Activated CD8-positive, alpha-beta memory T cell treated with anti-CD3 and anti-CD28 coated beads for 24 hours (primary cell): ENCODE measurements at places on chromosomes 4 and X.
A peak's percentile ranks its signal among the peaks of the same experiment; 100 is the strongest.

DNA sequence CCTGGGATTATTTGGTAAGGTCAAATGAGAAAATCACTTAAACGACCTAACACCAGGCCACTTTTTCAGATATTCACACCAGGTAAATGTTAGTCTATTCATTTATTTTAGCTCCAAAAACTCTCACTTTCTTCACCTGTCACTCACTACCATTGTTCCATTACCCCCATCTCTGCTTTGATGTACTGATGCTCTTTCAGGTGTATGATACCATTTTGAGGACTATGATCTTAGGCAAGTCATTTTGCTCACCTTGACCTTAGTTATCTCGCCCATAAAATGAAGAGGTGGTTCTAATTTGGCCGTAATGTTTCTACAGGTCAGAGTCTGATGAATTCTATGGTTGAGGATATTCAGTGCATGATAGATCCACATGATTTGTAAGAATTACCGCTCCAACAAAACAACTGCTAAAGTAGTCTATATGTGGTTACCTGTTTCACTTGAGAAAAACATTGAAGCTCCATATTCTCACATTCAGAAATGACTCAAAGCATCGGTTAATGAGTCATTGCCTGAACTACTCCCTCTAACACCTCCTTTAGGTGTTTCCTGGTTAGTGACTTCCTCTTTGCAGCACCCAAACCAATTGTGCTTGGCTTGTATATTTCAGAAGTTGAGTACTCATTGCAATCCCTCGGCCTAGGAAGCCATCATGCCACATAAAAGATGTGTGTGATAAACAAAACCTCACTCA is 4.5 kb downstream of the DTHD1 start:
- no peak for DNase-seq

- no peak for DNase-seq
These were observed 365.7 kb downstream of the PPP3CA start for GRCh38 chr4:100981447-100982204.

DNA sequence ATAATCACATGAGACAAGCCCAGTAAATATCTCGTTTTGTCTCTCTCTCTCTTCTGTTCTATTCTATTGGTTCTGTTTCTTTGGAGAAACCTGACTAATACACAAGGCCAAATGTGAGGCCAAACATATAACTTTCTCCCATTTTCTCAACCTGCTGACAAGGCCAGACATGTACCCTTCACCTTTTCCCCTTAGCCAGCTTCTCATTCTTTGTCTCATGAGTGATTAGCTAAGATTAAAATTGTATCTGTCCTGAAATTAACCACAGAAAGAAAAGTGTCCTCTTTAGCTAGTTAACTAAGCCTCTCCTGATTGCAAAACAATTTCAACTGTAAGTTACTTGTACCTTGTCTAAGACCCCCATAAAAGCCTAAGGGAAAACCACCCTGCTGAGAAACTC is 18.5 kb upstream of the ADGRA3 start:
- no peak for DNase-seq

DNA sequence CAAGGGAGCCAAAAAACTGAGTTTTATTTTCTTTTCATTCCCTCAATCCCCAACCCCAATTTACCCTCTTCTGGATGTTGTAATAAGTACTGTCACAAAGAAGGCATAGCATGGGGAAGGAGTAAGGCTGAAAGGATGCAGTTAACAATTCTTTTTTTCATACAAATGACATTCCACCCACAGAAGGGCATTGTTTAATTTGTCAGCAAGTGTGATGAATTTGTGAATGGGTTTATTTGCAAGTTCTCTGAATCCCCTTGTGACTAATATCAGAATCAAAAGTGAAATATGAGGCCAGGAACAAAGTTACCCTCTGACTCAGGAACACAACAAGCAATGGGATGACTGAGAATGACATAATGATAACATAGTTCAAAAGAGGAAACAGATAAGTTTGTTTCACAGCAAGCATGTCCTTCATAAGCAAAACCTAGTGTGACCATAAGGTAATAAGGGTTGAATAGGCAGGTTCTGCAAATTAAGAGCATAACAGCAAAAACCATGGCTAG is 2.1 kb downstream of the GEMIN8 start:
- no peak for DNase-seq

DNA sequence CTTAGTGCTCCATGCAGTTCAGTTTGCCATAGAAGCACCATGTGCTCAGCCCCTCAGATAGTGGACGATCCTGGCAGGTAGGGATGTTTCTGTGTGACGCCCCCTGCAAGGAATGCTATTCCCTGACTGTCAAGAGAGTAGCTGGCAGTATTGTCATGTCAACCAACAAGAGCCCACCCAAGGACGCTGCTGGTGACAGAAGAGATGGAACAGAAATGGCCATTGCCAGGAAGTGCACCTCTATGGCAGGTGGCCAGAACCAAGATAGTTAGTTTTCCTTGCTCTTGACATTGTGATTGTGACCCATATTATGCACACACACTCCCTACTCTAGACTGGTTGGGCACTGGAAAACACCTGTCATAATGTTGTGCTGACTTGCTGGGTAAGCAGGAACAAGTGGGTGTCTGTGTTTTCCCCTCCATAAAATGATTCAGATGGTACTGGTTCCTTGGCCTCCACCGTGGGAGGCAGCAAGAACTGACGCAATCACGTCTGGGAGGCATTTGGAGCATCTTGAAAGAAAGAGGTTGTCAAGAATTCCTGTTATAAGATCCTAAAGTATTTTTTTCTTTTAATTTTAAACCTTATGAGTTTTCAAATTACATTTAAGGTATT is 507.9 kb downstream of the MID1IP1 start:
- DNase-seq = peak; percentile 74

DNA sequence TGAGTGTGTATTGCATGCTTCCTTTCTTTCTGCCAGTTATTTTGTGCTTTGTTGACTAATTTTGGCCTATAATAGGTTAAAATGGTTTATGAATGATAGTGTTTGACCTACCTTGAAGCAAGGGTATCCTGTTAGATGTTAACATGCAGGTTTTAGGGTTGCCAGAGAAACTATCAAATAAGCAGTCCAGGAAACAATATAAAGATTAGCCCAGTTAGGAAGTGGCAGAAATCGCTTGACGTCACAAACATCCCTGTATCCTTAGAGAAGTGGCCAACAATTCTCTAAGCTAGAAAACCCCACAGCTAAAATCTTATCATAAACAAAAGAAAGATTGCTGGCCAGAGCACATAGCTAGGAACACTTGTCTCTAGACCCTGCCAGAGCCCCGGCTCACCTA is 3.8 kb downstream of the NAP1L5 start:
- no peak for DNase-seq

- DNase-seq = no peak
These were observed 368.7 kb downstream of the GBA3 start for GRCh38 chr4:23061431-23061830.

DNA sequence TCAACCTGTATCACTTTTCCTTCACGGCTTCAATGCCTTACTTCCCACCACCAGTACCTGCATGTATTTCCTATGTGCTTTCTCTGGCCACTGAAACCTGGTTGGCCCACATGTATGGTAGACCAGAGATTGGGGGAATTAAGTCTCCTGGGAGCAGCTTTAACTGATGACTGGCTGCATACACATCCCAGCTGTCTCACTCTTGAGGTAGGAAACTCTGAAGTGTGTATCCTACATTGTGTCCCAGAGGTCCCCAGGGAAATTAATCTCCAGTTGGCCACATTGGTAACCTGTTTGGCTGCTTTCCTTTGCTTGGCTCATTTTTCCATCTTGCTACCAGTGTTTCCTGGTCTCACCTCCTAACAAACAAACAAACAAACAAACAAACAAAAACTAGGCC is 124.4 kb downstream of the ZNF827 start:
- no peak for DNase-seq

DNA sequence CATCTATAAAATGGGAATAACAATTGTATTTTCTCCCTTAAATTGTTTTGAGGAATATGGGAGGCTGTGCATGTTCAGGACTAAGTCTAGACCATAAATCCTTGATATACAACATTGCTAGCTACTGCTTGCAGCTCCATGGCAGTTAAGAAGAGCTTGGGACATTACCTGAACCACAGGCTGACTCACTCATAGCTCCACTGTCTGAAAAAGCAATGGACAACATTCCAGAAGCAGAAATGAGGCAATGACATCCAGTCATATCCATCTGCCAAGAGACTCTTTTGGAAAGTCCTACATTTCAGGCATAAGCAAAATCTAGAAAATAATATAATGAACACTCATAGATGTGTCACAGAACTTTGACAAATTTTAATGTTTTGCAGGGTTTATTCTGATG is 167.3 kb upstream of the LEF1 start:
- no peak for DNase-seq

DNA sequence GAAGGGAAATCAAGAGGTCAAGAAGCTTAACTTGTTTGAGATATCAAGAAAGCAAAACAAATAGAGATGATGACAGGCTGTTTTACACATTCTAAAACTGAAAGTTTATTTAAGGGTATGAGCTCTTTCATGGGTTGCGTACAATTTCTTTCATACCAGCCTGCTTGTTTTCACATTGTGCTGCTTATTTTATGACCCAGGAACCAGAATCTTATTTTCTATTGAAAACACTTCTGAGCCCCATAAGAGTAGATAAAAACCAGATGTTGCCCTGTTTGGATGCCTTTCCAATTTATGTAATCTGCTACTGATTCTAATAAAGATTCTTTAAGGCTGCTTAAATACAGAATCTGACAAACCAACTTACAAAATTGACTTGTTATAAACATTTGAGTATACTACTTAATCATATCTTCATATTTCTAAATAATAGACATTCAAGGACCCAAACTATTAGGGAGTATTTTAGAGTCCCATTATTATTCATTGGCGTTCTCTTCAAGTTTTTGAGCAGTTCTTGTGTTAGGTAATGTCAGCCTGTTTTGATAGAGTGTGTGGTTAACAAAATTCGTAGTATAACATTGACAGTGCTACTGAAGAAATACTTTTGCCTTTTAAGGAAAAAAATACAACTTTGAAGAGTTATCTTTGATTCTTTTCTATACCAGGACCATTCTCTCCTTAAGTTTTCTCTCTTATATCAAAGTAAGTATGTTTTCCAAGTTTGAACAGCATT is 74.4 kb downstream of the PDLIM5 start:
- no peak for DNase-seq

DNA sequence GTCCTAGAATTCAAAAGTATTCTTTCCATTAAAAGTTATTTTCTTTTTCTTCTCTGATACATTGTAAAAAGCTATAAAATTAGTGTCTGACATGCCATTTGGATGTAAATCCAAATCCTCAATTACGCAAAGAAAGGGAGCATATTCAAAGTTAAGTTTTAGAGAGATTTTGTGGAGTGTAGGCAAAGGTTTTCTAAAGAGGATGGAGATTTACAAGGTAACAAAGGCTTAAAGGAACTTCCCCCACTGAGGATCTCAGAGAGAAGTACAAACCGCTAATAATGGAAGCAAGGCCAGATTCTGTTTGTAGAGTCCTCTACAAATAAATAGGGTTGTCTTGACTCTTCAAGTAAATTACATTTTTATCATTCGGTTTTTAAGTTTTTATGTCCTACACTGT is 91.0 kb upstream of the MAPK10 start:
- DNase-seq = no peak

- DNase-seq = no peak
These were observed 105.0 kb upstream of the NR0B1 start for GRCh38 chrX:30414144-30414543.

- DNase-seq = no peak
These were observed 83.9 kb upstream of the RPS6KA3 start for GRCh38 chrX:20350596-20350995.

DNA sequence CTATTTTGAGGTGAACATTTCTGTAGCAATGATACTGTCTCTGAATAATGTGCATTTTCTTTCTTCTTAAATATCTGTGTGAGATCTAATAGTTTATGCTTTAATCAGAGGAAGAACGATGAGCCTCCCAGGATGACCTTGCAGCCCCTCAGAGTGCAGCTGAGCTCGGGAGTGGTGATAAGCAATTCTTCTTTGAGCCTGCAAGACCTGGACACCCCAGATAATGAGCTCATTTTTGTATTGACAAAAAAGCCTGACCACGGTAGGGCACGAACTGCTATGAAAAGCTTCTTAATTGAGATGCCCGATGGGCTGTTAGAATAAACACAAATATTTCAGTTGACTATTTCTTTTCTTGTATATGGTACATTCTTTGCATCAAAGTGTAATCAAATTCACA is 105.0 kb upstream of the ANXA3 start:
- DNase-seq = no peak
